ENCODE measurements at places on chromosomes 7 and 10. TPM values are rescaled to one million over a fixed set of nuclear protein-coding genes. Genes with fewer than 3 reads are reported as not detected.

The PIK3CG gene
- total RNA-seq, result 4.4 TPM

The MALSU1 gene
- total RNA-seq, result 56.7 TPM

GRCh38 chr10:12221323-12222298, 25.6 kb downstream of the CDC123 start:
- no peak for DNase-seq
- H3K4me3 ChIP-seq, result no peak overlapping the region
- no peaks in the 10 kb centered on the region for H3K27me3 ChIP-seq
- no peak overlapping the region for H3K27ac ChIP-seq
- H3K4me1 ChIP-seq, result peaks cover 35% of the 10 kb centered on the region
- no peaks in the 10 kb centered on the region for H3K36me3 ChIP-seq

GRCh38 chr10:79020015-79020491, 48.7 kb upstream of the ZMIZ1 start:
- peaks cover 27% of the 10 kb centered on the region for H3K4me1 ChIP-seq
- no peaks in the 10 kb centered on the region for H3K27me3 ChIP-seq
- peak overlapping the region; percentile 68 for H3K27ac ChIP-seq
- peak; percentile 96 for DNase-seq
- H3K36me3 ChIP-seq, result no peaks in the 10 kb centered on the region
- no peak overlapping the region for H3K4me3 ChIP-seq

The GPR141 gene
- not detected for total RNA-seq

DNA sequence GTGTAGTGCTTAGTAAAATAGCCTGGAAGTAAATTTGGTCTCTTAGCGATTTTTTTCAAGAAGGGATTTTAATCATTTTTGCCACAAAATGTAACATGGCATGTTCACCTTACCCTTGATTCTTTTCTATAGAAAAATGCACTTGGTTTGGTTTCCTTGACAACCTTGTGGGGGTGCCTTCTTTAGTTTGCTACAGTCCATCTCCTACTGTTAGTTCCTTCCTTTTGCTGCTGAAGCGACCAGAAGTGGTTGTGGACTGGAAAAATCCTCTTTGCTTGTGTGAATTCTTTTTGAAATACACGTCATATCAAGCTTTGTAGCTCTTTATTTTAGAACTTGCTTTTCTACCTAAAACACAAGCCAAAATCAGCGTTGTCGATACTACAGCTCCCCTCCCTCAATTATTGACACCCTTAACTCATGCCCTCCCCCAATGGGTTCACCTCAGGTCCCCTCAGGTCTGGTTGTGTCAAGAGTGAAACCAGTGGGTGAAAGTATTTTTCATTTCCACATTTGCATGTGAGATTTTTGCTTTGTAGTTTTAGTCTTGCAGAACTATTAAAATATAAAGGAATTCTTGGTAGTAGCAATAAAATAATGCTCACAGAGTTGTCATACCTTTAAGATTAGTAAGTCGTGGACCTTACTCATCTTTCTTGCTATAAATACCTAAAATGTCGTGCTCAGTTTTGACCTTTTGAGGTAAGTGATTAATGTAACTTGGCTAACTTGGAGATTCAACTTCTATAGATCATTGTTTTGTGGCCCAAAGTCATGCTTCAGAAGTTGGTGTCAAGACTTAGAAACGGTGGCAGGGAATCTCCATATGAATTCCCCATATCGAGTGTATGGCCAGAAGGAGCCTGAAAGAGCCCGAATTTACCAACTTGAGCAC, 1.5 kb downstream of the ACTR3B start:
- no peak for DNase-seq
- H3K4me1 ChIP-seq, result peaks cover 15% of the 10 kb centered on the region
- no peaks in the 10 kb centered on the region for H3K27me3 ChIP-seq
- no peaks in the 10 kb centered on the region for H3K36me3 ChIP-seq
- H3K27ac ChIP-seq, result no peak overlapping the region
- peak overlapping the region; percentile 82 for H3K4me3 ChIP-seq

The MRLN gene
- not detected for total RNA-seq

The CAMK1D gene
- total RNA-seq, result 12.8 TPM

DNA sequence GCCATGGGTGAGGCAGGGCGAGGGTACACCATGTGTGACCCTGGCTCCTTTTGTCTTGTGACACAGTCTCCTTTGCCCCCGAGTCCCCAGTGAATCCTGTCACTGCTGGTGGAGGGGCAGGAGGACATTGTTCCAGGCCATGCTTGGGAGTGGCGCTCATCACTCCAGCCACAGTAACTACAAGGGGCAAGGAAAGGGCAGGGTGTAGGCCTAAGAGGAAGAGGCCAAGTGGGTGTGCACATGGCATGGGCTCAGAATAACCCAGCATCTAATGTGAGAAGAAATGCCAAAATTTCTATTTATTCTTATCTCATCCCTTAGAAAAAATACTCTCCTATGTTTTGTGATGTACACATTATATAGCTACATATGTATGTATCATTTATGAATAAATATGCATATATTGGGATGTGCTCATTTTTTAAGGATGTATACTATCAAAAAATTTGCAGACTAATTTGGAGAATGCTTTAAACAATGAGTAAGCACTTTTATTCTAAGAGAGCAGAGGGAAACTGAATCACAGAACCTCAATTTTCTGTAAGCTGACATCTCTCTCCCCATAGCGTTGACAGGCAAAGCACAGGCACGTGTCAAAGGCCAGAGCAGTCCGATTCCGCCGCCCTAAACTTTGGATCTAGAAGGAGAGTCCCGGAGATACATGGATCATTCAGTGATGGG, 36.9 kb downstream of the RNF32 start:
- peaks cover 33% of the 10 kb centered on the region for H3K36me3 ChIP-seq
- no peak overlapping the region for H3K27ac ChIP-seq
- H3K4me3 ChIP-seq, result no peak overlapping the region
- no peaks in the 10 kb centered on the region for H3K4me1 ChIP-seq
- DNase-seq, result no peak

- H3K4me1 ChIP-seq, result no peaks in the 10 kb centered on the region
- H3K4me3 ChIP-seq, result no peak overlapping the region
- no peak overlapping the region for H3K27ac ChIP-seq
- no peak for DNase-seq
- no peaks in the 10 kb centered on the region for H3K27me3 ChIP-seq
Observed at GRCh38 chr7:20653636-20654035, 38.2 kb downstream of the ABCB5 start.

The KIAA1549 gene
- total RNA-seq, result 2.9 TPM

DNA sequence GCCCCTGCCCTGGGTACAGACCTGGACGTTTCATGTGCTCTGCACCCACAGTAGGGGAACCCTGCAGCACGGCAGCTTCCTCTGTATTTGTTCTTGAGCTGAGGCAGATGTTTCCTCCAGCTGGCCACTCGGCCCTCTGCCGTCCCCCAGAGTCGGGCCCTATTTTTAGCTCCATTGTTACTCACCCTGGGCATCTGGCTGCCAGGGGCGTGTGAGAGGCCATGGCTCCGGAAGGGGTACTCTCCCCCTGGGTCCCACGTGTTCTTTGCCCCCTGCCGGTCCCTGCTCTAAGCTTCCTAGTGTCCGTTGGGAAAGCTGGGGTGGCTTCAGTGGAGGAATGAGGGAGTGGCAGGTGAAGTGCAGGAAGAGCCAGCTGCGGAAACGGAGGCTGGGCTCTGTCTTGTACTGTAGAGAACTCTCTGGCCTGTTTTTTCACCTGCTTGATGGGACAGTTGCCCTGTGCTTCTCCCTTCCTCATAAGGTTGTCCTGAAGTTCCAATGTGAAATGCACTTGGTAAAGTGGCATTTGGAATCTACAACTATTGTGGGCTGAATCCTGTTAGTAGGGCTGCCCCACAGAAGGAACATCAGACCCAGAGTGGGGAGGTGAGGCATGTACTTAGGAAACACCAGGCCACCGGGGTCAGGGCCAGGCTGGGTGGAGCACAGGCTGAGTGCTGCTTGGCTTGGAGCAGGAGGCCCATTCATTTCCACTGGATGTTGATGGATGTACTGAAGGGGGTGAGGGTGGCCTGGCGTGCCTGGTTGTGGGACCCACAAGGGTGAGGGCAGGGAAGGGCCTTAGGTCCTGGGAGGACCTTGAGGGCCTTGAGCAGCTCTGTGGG, 30.6 kb downstream of the PALD1 start:
- H3K27ac ChIP-seq, result no peak overlapping the region
- DNase-seq, result no peak
- no peak overlapping the region for H3K4me3 ChIP-seq
- H3K27me3 ChIP-seq, result no peaks in the 10 kb centered on the region

DNA sequence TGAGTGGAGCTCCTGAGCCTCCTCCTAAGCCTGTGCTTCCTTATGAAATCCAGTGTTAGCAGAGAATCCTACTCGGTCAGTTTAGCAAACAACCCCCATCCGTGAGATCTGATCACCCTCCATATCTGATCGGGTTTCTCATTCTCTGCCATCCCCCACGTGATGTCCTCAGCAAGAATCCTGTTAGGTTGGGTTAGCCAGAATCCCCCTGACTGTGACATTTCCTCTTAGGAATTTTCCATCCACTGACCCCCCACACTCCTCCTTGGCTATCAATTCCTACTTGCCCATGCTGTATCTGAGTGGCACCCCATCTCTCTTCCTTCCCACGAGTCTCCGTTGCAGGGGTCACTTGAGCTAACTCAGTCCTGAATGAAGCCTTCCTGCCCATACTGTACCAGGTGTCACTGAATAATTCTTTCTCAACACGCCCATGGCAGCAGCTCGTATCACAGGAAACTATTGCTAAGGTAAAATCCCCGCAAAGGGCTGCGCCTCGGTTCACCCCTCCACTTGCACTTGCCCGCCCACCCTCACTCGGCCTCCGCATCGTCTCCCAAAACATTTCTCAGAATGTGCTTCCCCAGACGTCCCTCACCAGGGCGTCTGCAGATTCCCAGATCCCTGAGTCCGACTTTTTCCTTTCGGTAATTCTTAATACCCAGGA, 44.1 kb downstream of the MYOF start:
- peak overlapping the region; percentile 99 for H3K27ac ChIP-seq
- H3K4me3 ChIP-seq, result peak overlapping the region; percentile 44
- H3K27me3 ChIP-seq, result no peaks in the 10 kb centered on the region
- H3K36me3 ChIP-seq, result no peaks in the 10 kb centered on the region
- no peak for DNase-seq
- peaks cover 97% of the 10 kb centered on the region for H3K4me1 ChIP-seq

The COL17A1 gene
- 149 TPM for total RNA-seq

The CTAGE15 gene
- total RNA-seq, result not detected

- H3K27ac ChIP-seq, result peak within 1 kb of the TSS; percentile 89
- no peaks in the 10 kb centered on the region for H3K27me3 ChIP-seq
- H3K36me3 ChIP-seq, result no peaks in the 10 kb centered on the region
- peak within 1 kb of the TSS; percentile 77 for H3K4me3 ChIP-seq
- no peak for DNase-seq
Observed at GRCh38 chr10:71212318-71213126, at the start of gene UNC5B. UNC5B (plus strand) TSS chr10:71212570; CDS start chr10:71212986, 416 bp downstream.

- no peaks in the 10 kb centered on the region for H3K36me3 ChIP-seq
- no peaks in the 10 kb centered on the region for H3K27me3 ChIP-seq
- H3K27ac ChIP-seq, result no peak overlapping the region
- DNase-seq, result no peak
- H3K4me3 ChIP-seq, result no peak overlapping the region
- no peaks in the 10 kb centered on the region for H3K4me1 ChIP-seq
Observed at GRCh38 chr7:29135846-29136245, 10.5 kb downstream of the CPVL start.

DNA sequence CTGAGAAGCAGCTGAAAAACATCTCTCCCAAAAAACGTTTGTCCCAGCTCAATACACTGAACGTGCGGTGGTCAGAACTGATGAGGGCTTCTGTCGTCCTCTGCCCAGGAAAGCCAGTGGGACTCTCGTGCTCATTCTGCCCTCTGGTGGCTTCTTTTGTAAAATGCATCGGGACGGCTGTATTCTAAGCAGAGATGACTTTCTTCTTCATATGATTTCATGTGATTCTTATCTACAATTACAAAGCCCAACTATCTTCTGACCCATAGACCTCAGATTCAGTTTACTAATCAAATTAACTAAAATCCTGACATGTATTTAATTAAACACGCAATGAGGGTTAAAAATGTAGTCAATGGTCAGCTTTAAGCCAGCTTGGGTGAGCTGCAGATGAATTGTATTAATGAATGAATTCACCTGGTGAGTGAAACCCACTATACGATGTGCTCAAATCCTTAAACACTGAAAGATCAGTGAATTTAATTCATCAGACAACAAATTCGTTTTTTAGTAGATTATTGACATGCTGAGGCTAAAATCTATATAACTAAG, 117.6 kb upstream of the FAM204A start:
- no peaks in the 10 kb centered on the region for H3K27me3 ChIP-seq
- no peak overlapping the region for H3K27ac ChIP-seq
- no peaks in the 10 kb centered on the region for H3K4me1 ChIP-seq
- H3K36me3 ChIP-seq, result no peaks in the 10 kb centered on the region
- DNase-seq, result no peak
- no peak overlapping the region for H3K4me3 ChIP-seq

The ACSL5 gene
- total RNA-seq, result 8.3 TPM

The CDHR3 gene
- 8.8 TPM for total RNA-seq

GRCh38 chr10:23171232-23171876, 20.8 kb upstream of the PTF1A start:
- H3K27me3 ChIP-seq, result peaks cover 16% of the 10 kb centered on the region
- peaks cover 10% of the 10 kb centered on the region for H3K4me1 ChIP-seq
- H3K36me3 ChIP-seq, result no peaks in the 10 kb centered on the region
- no peak overlapping the region for H3K4me3 ChIP-seq

The EVX1 gene
- 2.5 TPM for total RNA-seq

DNA sequence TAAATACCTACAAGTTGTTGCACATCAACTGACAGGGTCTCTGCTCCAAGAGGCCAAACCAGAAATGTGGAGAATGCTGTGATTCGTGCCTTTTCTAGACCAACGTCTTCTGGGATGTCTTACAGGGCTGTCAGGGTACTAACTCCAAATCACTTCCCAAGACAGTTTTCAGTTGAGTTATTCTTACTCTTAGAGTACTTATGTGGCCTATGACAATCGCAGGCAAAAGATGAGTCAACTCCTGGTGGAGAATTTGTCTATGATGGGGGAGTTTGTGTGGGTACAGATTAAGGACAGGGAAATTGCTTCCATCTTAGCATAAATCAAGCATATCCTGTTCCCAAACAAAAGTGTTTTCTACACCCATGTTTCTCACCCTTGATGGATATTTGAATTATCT, 734.8 kb downstream of the TNS3 start:
- no peaks in the 10 kb centered on the region for H3K36me3 ChIP-seq
- no peaks in the 10 kb centered on the region for H3K4me1 ChIP-seq
- no peak overlapping the region for H3K27ac ChIP-seq
- no peak overlapping the region for H3K4me3 ChIP-seq
- DNase-seq, result no peak

Data from vagina (tissue), 2 donors.